ENCODE measurements at places on chromosomes 1 and 21. TPM values are rescaled to one million over a fixed set of nuclear protein-coding genes. Genes with fewer than 3 reads are reported as not detected.

GRCh38 chr1:81851217-81851616, 50.5 kb downstream of the ADGRL2 start:
- no peaks in the 10 kb centered on the region for H3K27me3 ChIP-seq
- no peak overlapping the region for H3K4me3 ChIP-seq
- no peak for DNase-seq
- H3K4me1 ChIP-seq, result peaks cover 5% of the 10 kb centered on the region
- no peak overlapping the region for H3K27ac ChIP-seq

DNA sequence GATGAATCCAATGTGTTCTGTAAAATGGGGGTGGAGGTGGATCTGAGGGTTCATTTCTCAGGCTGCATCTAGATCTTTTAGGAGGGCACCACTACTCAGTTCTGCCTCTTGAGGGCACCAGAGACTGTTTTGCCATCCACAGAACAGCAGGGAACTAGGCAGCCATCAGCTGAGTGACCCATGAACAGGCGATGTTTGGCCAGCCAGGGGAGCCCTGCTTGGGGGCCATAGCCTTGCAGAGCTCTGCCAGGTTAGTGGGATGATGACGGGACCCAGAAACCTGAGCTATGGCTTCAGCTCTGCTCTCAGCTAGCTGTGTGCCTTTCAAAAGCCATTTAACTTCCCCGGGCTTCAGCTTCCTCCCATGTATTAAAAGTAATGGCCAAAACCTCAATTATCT, 13.4 kb upstream of the NOS1AP start:
- peak; percentile 88 for DNase-seq
- no peaks in the 10 kb centered on the region for H3K36me3 ChIP-seq
- no peak overlapping the region for H3K4me3 ChIP-seq
- H3K4me1 ChIP-seq, result no peaks in the 10 kb centered on the region

DNA sequence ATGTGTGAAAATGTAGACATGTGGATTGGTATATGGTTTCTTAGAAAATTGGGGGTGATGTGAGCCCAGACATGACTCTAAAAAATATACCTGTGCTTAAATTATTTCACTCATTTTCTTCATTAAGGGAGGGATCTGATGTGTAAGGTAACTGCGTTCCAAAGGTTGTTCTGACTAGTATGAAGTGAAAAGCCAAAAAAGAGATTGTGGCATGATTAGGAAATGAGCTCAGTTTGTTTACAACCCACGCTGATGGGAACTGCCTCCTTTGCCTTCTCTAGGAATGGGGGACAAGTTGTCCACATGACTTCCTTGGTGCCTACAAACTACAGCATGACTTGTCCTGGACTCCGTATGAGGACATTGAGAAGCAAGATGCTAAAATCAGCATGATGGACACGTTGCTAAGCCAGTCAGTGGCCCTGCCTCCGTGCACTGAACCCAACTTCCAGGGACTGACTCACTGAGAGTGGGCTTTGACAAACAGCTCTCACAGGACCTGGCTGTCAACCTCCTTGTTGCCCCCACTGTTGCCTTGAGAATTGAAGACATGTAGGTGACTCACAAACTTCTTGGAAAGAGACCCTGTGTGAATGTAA, 8.0 kb downstream of the C1orf50 start:
- no peak overlapping the region for H3K27ac ChIP-seq
- H3K36me3 ChIP-seq, result peaks cover 60% of the 10 kb centered on the region
- no peaks in the 10 kb centered on the region for H3K4me1 ChIP-seq
- H3K27me3 ChIP-seq, result no peaks in the 10 kb centered on the region
- no peak overlapping the region for H3K4me3 ChIP-seq

The AIRE gene
- 0.17 TPM for total RNA-seq

The CLEC20A gene
- total RNA-seq, result not detected
